Sigmoid colon (tissue), 7 donors: ENCODE measurements at places on chromosomes 16 and 17.

DNA sequence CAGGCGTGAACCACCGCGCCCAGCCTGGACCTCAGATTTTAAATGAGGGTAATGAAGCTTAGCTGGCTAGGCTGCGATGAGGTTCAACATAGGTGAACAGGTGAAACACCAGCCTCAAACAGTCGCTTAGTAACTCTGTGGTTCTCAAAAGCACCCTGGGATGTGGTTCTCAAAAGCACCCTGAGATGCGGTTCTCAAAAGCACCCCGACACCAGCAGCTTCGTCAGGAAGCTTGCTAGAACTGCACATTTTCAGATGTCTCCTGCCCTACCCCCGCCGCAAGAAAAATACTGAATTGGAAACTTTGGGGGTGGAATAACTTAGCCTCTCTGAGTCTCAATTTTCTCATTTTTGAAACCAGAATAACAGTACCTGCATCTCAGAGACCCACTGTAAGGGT, 86.7 kb upstream of the XYLT1 start:
- no peak for DNase-seq

DNA sequence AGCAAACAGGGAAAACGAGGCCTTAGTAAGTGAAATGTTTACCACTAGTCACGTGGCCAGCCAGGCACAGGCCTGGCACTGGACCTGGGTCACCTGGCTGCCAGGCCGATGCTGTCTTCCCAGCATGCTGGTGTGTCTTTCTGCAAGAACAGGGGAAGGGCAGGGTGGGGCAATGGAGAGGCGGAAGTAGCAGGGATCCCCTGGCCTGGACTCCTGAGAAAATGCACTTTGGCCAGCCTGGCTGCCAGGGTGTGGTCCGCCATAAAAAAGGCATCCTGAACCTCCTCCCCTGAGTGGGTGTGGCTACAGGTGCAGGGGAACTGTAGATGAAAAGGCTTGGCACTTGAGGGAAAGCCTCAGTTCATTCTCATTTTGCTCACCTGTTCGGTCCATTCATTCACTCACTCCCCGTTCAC, 1.0 kb upstream of the ANKRD40CL start:
- DNase-seq: no peak

GRCh38 chr16:72241930-72242329, 70.0 kb upstream of the PMFBP1 start:
- no peak for DNase-seq

GRCh38 chr16:10178080-10178479, 4.1 kb downstream of the GRIN2A start:
- no peak for DNase-seq

DNA sequence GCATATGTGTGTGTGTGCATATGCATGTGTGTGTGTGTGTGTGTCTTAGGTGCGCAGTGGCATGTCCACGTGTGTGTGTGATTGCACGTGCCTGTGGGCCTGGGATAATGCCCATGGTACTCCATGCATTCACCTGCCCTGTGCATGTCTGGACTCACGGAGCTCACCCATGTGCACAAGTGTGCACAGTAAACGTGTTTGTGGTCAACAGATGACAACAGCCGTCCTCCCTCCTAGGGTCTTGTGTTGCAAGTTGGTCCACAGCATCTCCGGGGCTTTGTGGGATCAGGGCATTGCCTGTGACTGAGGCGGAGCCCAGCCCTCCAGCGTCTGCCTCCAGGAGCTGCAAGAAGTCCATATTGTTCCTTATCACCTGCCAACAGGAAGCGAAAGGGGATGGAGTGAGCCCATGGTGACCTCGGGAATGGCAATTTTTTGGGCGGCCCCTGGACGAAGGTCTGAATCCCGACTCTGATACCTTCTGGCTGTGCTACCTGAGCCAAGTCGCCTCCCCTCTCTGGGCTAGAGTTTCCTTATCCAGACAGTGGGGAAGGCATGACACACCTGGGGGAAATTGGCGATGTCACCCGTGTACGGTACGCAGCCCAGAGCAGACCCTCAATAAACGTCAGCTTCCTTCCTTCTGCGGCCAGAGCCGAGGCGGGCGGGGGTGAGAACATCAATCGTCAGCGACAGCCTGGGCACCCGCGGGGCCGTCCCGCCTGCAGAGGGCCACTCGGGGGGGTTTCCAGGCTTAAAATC, 47.6 kb downstream of the IL21R start:
- DNase-seq: no peak

GRCh38 chr17:50841949-50842354, 6.6 kb downstream of the WFIKKN2 start:
- DNase-seq: no peak

- peak; percentile 80 for DNase-seq
These were observed 87.9 kb upstream of the TOB1 start for GRCh38 chr17:50953831-50954601.

DNA sequence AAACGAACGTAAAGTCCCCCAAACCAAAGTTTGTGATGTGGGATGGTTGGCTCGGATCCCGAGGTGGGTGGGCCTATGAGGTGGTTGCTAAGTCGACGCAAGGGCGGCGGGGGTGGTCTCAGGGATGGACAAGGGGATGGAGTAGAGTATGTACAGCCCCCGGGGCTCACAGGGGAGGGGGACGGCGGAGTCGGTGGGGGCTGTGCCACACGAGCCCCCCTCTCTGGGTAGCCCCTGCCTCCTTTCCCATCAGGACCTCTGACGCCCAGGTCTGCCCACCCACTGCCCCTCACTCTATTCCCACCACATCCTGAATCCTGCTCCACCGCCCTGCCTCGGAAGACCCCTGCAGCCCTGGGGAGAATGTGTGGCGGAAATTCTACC, 15.2 kb downstream of the IL34 start:
- DNase-seq: peak; percentile 75

- DNase-seq: no peak
These were observed 2.4 kb downstream of the SLC16A3 start for GRCh38 chr17:82231312-82231561.

- DNase-seq: no peak
These were observed 4.0 kb upstream of the RAB11FIP4 start for GRCh38 chr17:31387438-31387837.

DNA sequence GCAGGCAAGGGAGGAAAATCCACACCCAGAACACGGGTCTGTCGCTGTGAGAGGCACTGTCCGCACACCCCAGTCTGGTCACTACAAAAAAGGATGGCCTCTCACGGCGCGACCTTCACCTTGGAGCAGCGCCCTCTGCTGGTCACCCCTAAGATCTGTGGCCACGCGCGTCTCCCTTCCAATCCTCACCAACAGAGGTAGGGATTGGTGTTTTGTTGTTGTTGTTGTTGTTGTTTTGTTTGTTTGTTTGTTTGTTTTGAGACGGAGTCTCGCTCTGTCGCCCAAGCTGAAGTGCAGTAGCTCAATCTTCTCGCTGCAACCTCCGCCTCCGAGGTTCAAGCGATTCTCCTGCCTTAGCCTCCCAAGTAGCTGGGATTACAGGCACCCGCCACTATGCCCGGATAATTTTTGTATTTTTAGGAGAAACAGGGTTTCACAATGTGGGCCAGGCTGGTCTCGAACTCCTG, 15.0 kb upstream of the C17orf58 start:
- DNase-seq: no peak

- no peak for DNase-seq
These were observed 135.2 kb downstream of the FTO start for GRCh38 chr16:53839150-53839549.

GRCh38 chr17:73785958-73786743, 141.9 kb upstream of the SDK2 start:
- no peak for DNase-seq

DNA sequence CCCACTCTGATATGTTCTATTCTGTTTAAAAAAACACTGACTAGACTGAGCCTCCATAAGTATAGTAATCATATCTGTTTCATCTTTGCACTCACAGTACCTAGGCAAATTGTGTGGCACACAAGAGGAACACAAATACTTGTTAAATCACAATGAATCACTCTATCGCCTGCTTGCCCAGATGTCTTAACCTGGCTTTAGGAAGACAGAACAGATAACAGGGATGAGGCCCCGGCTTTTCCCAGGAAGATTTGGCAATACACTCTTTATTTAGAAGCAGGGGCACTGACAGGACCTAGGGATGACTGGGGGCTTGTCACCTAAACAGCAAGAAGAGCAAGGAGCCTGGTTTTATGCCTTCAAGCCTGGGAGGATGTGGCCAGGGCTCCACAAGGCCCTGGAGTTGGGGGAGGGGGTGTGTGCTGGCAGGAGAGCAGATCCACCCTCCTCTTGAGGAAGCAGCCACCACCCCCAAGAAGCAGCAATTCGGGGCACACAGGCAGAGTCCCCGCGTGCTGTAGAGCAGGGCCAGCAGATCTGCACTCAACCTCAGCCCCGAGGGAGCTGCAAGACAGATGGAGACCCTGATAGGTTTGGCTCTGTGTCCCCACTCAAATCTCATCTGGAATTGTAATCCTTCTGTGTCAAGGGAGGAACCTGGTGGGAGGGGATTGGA, 41.0 kb upstream of the KSR1 start:
- peak; percentile 44 for DNase-seq

GRCh38 chr17:77400445-77400870, 259.7 kb downstream of the SEC14L1 start:
- no peak for DNase-seq

GRCh38 chr16:6753553-6753952, 579.1 kb upstream of the RBFOX1 start:
- DNase-seq: no peak

DNA sequence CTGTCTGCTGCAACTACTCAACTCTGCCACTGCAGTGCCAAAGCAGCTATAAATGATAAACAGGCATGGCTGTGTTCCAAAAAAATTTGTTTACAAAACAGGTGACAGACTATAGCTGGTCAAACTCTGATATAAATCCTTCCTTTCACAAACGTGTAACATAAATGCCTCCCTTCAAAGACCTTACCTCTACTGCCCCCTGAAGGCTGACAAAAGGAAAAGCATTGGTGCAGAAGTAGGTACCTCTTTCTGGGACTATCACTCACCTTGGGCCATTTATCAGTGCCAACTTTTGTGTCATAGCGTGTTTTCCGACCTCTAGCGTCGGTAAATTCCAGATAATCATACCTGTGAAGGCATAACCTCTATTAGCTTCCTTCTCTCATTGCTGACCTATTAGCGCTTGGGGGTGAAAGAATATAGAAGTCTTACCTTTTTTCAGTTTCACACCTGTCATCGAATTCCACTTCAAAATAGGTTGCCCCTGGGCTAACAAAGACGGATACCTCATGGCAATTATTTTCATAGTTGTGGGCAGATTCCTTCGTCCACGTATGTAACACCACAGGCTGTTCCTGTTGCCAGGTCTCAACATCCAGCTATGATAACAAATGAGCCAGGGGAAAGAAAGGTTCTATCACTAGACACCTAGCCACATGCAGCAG, 67.9 kb downstream of the ZZEF1 start:
- DNase-seq: no peak

- no peak for DNase-seq
These were observed 30.3 kb downstream of the CHD9NB start for GRCh38 chr16:53022374-53022773.

GRCh38 chr16:22012241-22012640, 4.3 kb downstream of the MOSMO start:
- no peak for DNase-seq
